ENCODE measurements at places on chromosomes 4 and X.

DNA sequence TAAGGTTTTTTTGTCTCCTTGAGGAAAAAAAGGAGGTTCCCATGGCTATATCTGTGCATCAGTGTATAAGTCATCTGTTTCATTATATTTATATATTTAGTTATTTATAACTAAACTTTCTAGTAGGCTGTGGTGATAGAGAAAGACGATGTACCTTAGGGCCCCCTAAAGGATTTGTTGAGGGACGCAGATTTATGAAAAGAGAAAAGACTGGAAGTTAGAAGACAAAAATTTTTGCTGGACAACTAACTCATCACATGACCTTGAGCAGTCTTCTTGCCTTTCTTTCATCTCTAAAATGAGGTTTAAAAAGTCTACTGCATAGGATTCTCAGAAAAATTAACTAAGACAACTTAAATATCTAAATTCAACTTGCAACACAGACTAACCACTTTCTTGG is 6.1 kb downstream of the GASK1B start:
- no peak for DNase-seq

DNA sequence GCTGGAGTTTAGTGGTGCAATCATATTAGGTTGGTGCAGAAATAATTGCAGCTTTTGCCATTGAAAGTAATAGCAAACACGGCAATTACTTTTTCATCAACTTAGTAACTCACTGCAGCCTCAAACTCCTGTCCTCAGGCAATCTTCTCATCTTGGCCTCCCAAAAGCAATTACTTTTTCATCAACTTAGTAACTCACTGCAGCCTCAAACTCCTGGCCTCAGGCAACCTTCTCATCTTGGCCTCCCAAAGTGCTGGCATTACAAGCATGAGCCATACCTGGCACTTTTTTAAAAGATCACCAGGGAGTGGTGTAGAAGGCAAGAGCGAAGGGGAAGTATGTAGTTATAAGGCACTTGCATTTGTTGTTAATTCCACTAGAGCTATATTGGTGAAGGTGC is 491.1 kb upstream of the ADGRL3 start:
- DNase-seq: no peak

- DNase-seq: no peak
Measured at GRCh38 chrX:134971926-134972325, 18.9 kb upstream of the SMIM10 start.

DNA sequence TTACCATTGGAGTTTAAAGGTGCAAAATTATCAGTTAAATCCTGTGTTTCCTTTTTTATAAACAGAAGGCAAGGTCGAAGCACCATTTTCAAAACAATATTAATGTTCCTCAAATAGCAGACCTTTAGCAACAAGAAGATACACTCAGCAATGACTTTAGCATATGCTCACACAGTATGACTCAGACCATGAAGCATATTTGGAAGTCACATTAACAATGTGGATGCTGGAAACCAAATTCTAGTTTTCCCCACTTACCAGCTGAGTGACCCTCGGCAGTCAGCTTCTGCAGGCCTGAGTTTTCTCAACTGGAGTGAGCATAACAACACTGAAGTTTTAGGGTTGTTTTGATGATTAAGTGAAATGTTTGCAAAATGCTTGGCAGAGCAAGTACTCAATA is 130.5 kb downstream of the ANK2 start:
- peak; percentile 38 for DNase-seq

GRCh38 chr4:129550281-129550785 is 454.4 kb downstream of the C4orf33 start:
- DNase-seq: no peak

DNA sequence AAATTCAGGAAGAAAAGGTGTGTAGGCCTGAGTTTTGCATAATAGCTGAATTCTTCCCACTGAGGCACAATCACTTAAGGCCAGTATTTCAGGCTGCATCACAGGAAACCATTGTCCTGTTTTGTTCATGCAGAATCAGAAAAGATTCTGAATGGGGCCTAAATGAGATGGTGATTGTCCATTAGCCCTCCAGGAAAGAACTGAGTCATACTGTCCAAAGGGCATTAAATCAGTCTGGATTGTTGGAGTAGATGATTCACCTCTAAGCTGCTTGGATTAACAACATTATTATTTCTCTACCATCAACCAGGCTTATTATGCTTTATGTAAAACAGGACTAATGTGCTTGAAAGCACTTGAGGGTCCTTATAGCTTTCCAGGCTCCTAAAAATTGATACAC is 36.2 kb downstream of the CT47B1 start:
- peak; percentile 36 for DNase-seq
